ENCODE measurements at places on chromosomes 11 and 22.

DNA sequence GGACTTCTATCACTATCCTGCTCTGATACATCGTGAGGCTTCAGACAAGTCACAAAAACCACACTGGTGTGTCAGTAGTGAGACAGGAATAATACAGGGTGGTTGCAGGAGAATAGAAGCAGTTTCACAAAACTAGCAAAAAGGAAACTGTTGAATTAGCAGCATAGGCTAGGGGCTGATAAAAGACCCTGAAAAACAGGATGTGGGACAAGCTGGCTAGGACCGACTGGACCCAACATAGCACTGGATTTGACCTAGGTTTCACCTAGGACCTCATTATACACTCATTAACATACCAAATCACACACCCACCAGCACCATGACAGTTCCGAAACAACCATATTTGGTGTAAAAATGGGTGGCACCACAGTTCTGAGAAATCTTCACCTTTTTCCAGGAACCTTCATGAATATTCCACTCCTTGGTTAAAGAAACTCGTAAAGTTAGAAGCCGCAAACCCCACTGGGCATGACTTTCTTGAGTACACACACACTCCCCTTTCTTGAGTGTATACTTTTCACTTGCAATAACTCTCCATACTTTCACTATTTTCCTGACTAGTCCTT, 76.2 kb downstream of the SLC1A2 start:
- DNase-seq, result peak; percentile 62

DNA sequence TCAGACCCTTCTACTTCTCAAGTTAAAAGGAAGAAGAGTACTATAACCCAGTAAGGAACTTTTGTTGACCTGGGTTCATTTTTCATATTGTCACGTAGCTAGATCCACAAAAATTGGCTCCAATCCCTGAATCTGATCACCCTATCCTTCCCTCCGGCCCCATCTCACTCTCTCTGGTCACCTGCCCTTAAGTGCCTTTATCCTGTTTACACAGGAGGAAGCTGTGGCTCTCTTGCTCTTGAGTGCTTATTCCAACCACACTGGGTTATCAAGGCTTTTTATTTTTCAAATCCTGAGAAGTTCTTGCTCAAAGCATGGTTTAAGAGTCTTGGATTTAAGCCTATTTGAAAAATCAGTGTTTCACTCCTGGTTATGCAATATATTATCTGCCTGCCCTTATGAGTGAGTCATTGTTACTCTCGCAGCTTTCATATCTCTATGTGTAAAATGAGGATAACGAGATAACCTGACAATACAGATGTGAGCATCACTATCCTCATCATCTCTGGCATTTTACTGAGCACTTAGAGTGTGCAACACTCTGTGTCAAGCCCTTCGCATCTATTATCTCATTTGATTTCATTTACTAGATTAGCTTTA, 293.9 kb downstream of the GUCY1A2 start:
- no peak for DNase-seq

DNA sequence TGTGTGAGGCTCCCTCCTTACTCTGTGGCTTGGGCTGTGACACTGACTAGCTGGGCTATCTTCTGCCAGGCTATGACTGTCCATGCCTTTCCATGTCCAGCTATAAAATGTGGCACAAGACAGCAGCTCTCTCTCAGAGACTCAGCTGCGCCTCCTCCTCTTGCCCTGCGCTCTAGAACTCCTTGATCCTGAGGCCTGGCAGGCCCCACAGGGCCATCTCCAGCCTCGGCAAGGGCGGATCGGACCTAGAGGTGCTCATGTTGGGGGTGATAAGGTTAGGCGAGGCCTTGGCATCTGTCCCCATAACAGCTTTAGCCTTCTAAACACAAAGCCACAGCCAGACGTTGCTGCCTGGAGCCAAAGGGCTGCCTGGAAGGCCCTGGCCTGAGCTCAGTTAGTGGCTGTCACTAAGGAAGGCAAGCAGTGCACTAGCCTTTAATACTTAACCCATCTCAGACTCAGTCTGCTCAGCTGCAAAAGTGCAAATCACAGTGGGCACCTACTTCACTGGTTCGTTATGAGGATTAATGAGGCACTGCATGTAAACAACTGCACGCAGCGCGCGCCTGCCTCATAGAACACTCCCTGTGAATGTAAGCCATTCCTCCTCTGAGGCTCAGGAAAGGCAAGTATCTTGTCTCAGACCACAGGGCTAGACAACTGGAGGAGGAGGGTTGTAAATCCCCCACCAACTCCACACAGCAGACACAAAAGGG, 1.2 kb downstream of the GUCD1 start:
- no peak for DNase-seq

DNA sequence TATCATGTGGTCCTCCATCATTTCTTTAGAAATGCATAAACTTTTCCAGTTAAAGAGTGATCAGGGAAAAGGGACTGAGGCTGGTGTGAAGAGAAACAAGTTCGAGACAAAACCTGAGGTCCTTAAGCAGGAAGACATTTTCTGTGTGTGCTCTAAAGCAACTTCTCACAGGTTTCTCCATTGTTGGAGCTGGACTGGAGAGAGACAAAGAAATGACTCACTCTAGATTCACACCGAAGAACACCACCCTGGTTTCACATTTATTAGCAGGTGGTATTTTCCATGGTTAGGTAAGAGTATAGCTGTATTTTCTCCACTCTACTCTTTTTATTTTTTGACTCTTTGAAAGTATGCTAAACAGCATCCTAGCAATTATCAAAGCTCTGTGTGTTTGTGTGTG, 736.4 kb downstream of the KCNA4 start:
- DNase-seq, result no peak

DNA sequence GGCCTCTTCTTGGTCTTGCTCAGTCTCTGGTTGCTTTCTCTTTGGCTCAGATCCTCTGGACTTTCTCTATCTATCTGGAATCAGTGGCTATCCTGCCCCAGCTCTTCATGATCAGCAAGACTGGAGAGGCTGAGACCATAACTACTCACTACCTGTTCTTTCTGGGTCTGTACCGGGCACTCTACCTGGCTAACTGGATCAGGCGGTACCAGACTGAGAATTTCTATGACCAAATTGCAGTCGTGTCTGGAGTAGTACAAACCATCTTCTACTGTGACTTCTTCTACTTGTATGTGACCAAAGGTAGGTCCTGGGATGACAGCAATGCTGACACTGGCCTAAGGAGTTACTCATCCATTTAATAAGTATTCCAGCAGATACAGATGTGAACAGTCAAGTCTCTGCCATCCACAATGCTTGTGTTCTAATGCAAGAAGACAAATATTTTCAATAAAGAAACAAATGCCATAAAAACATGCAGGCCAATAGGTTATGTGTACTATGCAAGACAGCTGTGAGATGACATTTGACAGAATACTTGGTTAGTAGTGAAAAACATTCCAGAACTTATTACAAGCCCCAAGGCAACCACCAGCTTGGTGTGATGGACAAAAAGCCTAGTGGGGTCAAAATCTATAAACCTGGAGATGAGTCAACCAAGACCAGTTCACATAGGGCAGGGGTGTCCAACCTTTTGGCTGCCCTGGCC, 13.4 kb downstream of the KDELR3 start:
- DNase-seq, result no peak

- DNase-seq, result no peak
Observed at GRCh38 chr22:28710107-28710506, 30.5 kb upstream of the TTC28 start.

DNA sequence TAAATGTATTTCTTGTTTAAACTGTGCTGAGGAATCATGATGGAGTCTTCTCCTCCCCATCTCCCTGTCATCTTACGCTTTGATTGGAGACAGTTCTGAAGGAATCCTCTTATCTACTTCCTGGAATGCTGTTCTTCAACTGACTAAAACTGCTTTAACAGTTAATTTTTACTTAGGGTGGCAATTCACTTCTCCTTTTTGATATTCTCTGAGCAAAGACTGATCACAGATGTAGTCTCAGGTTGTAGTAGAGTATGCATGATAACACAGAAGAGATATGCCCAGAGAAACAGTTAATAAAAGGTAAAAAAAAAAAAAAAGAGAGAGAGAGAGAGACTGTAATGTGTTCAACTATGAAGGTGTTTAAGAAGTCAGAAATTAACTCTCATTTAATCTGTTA, 1.4 kb upstream of the CASP5 start:
- no peak for DNase-seq

DNA sequence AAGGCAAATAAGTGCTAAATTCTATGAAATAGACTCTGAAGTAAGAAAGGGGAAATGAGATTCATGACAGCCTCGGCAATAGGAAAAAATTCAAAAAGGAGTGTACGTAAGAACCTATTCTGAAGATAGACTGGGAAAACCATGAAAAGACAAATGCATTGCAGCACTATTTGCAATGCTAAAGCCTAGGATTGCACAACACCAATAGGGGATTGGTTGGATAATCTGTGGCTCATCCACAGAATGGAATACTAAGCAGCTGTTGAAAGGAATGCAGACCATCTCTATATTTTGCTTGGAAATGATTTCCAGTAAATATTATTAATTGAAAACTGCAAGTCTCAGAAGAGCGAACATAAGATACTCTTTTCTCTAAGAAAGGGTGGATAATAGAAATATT, 91.7 kb upstream of the CLMP start:
- DNase-seq, result no peak

DNA sequence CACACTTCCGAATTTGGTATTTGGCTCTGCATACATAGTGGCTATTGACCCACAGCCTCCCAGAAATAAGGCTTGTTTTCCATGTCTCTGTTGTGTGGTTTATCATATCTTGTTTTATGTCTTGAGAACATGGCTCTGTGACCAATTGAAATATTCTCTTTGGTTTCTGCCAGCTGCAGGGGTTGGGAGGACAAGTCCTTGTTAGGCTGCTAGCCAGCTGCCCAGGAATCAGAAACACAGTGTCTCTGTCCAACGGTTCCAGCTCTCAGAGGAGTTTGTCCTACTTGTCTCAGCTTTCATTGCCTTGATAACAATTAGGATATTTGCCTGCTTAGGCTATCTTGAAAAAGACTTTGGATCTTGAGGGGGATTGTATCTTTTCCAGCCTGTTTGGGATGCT, 6.0 kb upstream of the SLC7A4 start:
- no peak for DNase-seq

Data from CD4-positive, alpha-beta T cell treated with Interleukin-4 for 4 hours (primary cell).